ENCODE measurements at places on chromosomes 5 and 9. TPM values are rescaled to one million over a fixed set of nuclear protein-coding genes. Genes with fewer than 3 reads are reported as not detected.

Gene FIBCD1
- total RNA-seq = not detected

- H3K27me3 ChIP-seq = no peaks in the 10 kb centered on the region
- peaks cover 20% of the 10 kb centered on the region for H3K36me3 ChIP-seq
- DNase-seq = peak; percentile 88
- no peak overlapping the region for H3K4me3 ChIP-seq
Measured at GRCh38 chr9:87678650-87679355, 47.1 kb upstream of the CTSL start.

GRCh38 chr5:40027400-40027799, 602.6 kb upstream of the DAB2 start:
- no peak for DNase-seq
- H3K36me3 ChIP-seq = no peaks in the 10 kb centered on the region
- H3K27me3 ChIP-seq = no peaks in the 10 kb centered on the region
- peaks cover 3% of the 10 kb centered on the region for H3K4me1 ChIP-seq
- no peak overlapping the region for H3K4me3 ChIP-seq
- H3K27ac ChIP-seq = no peak overlapping the region

Gene ERBIN
- total RNA-seq = 53.5 TPM

- DNase-seq = no peak
- peaks cover 12% of the 10 kb centered on the region for H3K4me1 ChIP-seq
- no peak overlapping the region for H3K27ac ChIP-seq
- peaks cover 4% of the 10 kb centered on the region for H3K27me3 ChIP-seq
Measured at GRCh38 chr5:77029376-77029885, 773 bp upstream of the AGGF1 start.

Gene RLN1
- 0.35 TPM for total RNA-seq

DNA sequence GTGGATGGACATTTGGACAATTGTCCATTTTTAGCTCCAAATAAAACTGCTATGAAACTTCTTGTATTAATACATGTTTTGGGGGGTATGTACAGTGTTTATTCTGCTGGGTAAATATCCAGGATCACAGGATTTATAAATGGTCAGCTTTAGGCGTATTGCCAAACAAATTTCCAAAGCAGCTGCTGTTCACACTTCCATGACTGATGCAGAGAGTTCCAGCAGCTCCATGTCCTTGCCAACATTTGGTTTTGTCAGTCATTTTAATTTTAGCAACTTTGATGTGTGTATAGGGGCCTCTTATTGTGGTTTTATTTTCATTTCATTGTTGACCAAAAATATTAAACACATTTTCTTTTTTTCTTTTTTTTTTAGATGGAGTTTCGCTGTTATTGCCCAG, 9.8 kb upstream of the SUSD1 start:
- H3K4me3 ChIP-seq = no peak overlapping the region
- peaks cover 8% of the 10 kb centered on the region for H3K4me1 ChIP-seq
- peak; percentile 50 for DNase-seq
- no peaks in the 10 kb centered on the region for H3K36me3 ChIP-seq
- H3K27ac ChIP-seq = no peak overlapping the region

Gene PCDHA9
- 0.04 TPM for total RNA-seq

DNA sequence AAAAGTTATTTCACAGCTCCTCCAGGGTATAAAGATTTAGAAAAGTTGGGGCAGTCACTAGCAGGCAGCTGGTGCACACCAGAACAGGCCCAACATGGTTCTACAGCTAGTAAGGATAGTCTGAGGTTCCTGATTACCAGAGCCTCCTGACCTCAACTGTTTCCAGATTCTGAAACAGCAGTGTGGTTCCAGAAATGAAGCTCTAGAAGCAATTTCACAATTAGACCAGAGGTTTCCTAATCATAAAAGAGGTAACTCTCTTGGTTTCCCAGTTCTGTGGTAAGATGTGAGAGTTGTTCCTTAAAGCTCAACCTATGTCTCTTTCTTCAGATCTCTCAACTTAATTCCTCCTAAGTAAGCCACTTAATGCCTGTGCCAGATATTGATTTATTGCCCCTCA, 11.9 kb downstream of the AGTPBP1 start:
- no peak overlapping the region for H3K4me3 ChIP-seq
- DNase-seq = no peak
- H3K4me1 ChIP-seq = no peaks in the 10 kb centered on the region
- H3K27me3 ChIP-seq = no peaks in the 10 kb centered on the region
- H3K36me3 ChIP-seq = no peaks in the 10 kb centered on the region

GRCh38 chr9:79657891-79658290, 86.1 kb downstream of the TLE4 start:
- H3K4me3 ChIP-seq = no peak overlapping the region
- DNase-seq = no peak
- peaks cover 5% of the 10 kb centered on the region for H3K4me1 ChIP-seq
- peaks cover 4% of the 10 kb centered on the region for H3K36me3 ChIP-seq
- H3K27me3 ChIP-seq = no peaks in the 10 kb centered on the region

- H3K4me1 ChIP-seq = no peaks in the 10 kb centered on the region
- H3K27me3 ChIP-seq = no peaks in the 10 kb centered on the region
- no peak for DNase-seq
- H3K4me3 ChIP-seq = no peak overlapping the region
Measured at GRCh38 chr9:93902051-93902779, 52.9 kb downstream of the BARX1 start.

DNA sequence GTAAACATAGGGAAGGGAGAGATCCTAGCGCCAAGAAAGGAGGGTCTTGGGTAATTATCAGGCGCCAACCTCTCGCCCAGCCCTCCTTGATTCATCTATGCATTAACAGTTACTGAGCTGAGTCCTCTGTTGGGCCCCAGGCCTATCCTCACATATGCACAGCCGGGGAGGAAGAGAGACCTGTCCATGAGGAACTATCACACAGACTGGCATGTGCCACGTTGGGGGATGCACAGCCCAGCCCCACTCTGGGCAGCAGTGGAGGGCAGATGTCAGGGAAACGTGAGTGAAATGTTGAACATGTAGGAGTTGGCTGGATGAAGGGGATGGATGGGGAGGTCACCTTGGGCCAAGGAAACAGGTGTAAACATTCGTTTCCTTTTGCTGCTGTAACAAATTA, 18.8 kb upstream of the ENHO start:
- no peak for DNase-seq
- peaks cover 12% of the 10 kb centered on the region for H3K27me3 ChIP-seq
- no peak overlapping the region for H3K4me3 ChIP-seq
